ENCODE measurements at places on chromosomes 16 and 17. TPM values are rescaled to one million over a fixed set of nuclear protein-coding genes. Genes with fewer than 3 reads are reported as not detected.

- no peak overlapping the region for H3K27ac ChIP-seq
- no peaks in the 10 kb centered on the region for H3K27me3 ChIP-seq
- peak; percentile 68 for DNase-seq
- H3K36me3 ChIP-seq: no peaks in the 10 kb centered on the region
Observed at GRCh38 chr17:46770818-46771560, 47.5 kb downstream of the WNT3 start.

GRCh38 chr16:56964243-56965148 lies 2.7 kb downstream of the CETP start:
- no peaks in the 10 kb centered on the region for H3K27me3 ChIP-seq
- DNase-seq: peak; percentile 65
- peaks cover 16% of the 10 kb centered on the region for H3K4me1 ChIP-seq
- no peak overlapping the region for H3K4me3 ChIP-seq
- peaks cover 2% of the 10 kb centered on the region for H3K36me3 ChIP-seq
- no peak overlapping the region for H3K27ac ChIP-seq

GRCh38 chr16:82987767-82988166 lies 361.0 kb downstream of the CDH13 start:
- no peaks in the 10 kb centered on the region for H3K36me3 ChIP-seq
- no peaks in the 10 kb centered on the region for H3K27me3 ChIP-seq
- no peak overlapping the region for H3K27ac ChIP-seq

- peaks cover 31% of the 10 kb centered on the region for H3K4me1 ChIP-seq
- DNase-seq: peak; percentile 91
- H3K27me3 ChIP-seq: no peaks in the 10 kb centered on the region
- peaks cover 8% of the 10 kb centered on the region for H3K36me3 ChIP-seq
Observed at GRCh38 chr16:11128211-11129141, 127.5 kb downstream of the SOCS1 start.

GRCh38 chr17:47733047-47733673 lies at the start of gene TBX21:
Gene TBX21, plus strand, starts transcription at chr17:47733236. Its CDS starts 219 bp downstream, at chr17:47733455.
- H3K27me3 ChIP-seq: peaks cover 37% of the 10 kb centered on the region
- H3K4me3 ChIP-seq: no peak within 1 kb of the TSS
- no peaks in the 10 kb centered on the region for H3K4me1 ChIP-seq
- H3K27ac ChIP-seq: no peak within 1 kb of the TSS
- peak; percentile 68 for DNase-seq
- H3K36me3 ChIP-seq: no peaks in the 10 kb centered on the region

DNA sequence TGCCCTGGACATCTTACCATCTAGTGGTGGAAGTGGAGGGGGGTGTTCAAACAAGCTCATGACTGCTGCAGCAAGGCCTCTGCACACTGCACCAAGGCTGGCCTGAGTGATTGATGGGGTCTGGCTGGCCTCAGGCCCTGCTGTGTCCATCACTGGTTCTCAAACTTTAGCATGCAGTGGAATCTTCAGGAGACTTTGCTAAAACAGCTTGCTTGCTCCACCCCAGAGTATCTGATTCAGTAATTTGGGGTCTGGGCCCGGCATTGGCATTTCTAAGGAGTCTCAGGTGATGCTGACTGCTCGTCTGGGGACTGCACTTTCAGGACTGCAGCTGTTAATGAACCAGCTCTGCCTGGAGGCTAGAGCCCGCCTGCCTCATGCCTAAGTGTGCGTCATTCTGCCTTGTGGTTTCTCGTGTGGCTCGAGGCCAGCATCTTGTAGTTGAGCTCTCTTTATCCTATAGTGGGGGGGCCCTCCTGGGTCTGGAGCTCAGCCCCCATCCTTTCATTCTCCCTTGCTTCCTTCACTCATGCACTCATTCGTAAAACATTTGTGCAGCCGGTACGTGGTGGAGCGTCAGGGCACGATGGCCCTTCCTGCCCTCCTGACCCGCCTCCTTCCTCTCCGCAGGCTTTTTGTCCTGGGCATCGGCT lies 4.1 kb downstream of the MGAT5B start:
- H3K27me3 ChIP-seq: peaks cover 29% of the 10 kb centered on the region
- no peak overlapping the region for H3K4me3 ChIP-seq
- H3K4me1 ChIP-seq: no peaks in the 10 kb centered on the region
- no peaks in the 10 kb centered on the region for H3K36me3 ChIP-seq
- no peak for DNase-seq
- no peak overlapping the region for H3K27ac ChIP-seq

- H3K27ac ChIP-seq: no peak overlapping the region
- peaks cover 5% of the 10 kb centered on the region for H3K4me1 ChIP-seq
- H3K36me3 ChIP-seq: peaks cover 10% of the 10 kb centered on the region
- no peak for DNase-seq
- H3K27me3 ChIP-seq: no peaks in the 10 kb centered on the region
- no peak overlapping the region for H3K4me3 ChIP-seq
Observed at GRCh38 chr17:16313139-16314090, 39.9 kb downstream of the CENPV start.

GRCh38 chr16:74623214-74623838 lies 16.4 kb upstream of the GLG1 start:
- peak; percentile 59 for DNase-seq
- H3K4me3 ChIP-seq: no peak overlapping the region
- no peaks in the 10 kb centered on the region for H3K4me1 ChIP-seq
- H3K27me3 ChIP-seq: no peaks in the 10 kb centered on the region
- no peak overlapping the region for H3K27ac ChIP-seq

DNA sequence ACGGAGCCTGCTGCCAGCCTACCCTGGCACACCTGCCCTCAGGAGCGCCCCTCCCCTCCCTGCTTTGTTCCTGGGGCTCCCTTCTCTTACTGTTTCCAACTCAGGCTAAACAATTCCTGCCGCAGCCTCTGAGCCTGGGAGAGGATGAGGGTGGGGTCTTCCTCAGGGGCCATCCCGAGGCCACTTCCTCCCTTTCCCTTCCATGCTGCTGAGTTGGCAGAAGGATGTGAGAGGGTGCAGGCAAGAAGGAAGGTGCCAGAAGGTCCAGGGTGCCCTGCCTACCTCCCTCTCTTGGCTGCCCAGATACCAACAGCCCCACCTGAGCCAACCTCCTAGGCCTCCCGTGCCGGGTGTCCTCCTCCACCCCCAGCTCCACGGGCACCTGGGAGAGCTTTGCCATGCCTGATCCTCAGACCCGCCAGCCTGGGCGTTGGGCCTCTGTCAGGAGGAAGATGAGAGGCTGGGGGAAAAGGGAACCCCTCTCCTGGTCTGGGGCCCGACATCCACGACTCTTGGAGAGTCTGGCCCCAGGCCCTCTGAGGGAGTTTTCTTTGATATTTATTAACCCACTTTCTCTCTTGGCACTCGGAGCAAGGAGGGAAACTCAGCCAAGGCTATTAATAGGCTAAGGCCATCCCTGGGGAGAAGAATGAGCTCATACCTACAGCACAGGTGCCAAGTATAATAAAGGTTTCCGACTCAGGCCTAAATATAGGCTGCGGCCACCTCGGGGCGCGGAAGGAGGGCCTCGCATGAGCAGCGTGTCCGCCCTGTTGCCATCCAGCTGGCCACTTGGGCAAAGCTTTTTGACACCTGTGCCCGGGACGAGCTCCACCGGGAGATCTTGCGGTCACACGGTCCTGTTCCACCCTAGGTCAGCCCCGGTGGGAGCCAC lies 232.0 kb downstream of the ENGASE start:
- no peak overlapping the region for H3K4me3 ChIP-seq
- no peak overlapping the region for H3K27ac ChIP-seq
- H3K4me1 ChIP-seq: peaks cover 5% of the 10 kb centered on the region

Gene SLC52A1
- 1.3 TPM for total RNA-seq

Gene SP6
- total RNA-seq: 2.5 TPM

Gene CLEC19A
- not detected for total RNA-seq

Gene CHST4
- total RNA-seq: 0.43 TPM

Gene TBC1D3D
- 3.8 TPM for total RNA-seq

Gene LUC7L
- 115 TPM for total RNA-seq

Data from lung (tissue), 17 donors.